ENCODE measurements at places on chromosomes 1 and 21.

DNA sequence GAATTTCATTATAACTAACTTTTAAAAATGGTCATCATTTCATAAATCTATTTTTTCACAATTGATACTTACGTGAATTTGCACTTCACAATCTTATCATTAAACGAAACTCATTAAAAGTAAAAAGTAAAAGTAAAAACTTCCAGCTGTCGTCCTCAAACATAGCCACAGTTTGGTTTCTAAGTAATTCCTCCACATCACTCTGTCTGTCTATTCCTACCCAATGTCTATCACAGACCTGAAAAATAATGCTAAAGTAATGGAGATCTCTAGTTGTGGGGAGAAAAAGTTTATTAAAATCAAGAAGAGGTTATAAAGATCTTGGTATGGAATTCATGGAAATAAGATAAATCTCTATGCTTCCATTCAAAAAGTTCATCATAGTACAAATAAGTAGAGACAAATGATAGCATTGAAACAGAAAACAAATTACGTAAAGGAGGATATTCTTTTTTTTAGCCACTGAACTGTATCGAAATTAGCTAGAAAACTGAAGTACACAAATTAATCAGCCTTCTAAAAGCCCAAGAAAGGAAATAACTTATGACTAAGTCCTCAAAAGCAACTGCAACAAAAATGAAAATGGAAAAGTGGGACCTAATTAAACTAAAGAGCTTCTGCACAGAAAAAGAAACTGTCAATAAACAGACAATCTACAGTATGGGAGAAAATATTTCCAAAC is 148.6 kb downstream of the TIAM1 start:
- no peak for DNase-seq

- no peak for DNase-seq
Measured at GRCh38 chr1:217348960-217349664, 281.8 kb downstream of the GPATCH2 start.

DNA sequence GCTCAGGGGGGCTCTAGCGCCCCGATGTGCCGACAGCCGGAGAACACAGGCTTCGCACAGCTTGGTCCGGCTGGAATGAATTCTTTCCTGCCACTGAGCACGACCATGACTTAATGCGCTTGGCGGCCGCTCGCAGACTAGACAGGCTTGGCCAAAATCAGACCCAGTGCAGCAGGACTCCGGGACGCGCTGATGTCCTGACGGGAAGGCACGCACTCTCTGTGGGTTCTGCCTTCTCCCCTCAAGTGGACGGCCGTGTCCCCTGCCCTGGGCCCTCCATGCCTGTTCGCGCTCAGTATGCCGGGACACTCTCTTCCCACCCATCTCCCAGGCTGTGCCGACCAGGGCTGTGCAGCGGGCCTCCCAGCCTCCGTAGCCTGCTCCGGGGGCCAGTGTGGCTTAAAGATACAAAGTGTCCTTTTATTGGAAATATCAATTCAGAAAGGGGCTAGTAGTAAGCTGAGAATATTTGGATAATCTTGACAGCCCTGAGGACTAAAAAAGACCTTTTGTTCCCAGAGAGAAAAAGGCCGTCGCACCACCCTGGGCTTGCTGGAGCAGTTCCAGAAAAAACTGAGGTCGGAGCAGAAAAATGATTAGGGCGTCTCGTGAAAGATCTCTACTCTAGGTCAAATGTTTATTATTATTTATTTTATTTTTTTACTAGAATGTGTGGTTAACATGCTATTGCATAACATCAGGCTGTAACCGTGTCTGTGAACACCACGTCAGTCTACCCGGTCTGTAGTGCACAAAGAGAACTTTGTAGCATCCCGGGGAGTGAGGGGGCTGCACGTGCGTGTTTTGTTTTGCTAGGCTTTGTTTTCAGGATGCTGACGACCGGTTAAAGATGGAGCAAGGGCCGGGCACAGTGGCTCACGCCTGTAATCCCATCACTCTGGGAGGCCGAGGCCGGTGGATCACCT is 88.1 kb upstream of the ARHGEF16 start:
- DNase-seq, result no peak

DNA sequence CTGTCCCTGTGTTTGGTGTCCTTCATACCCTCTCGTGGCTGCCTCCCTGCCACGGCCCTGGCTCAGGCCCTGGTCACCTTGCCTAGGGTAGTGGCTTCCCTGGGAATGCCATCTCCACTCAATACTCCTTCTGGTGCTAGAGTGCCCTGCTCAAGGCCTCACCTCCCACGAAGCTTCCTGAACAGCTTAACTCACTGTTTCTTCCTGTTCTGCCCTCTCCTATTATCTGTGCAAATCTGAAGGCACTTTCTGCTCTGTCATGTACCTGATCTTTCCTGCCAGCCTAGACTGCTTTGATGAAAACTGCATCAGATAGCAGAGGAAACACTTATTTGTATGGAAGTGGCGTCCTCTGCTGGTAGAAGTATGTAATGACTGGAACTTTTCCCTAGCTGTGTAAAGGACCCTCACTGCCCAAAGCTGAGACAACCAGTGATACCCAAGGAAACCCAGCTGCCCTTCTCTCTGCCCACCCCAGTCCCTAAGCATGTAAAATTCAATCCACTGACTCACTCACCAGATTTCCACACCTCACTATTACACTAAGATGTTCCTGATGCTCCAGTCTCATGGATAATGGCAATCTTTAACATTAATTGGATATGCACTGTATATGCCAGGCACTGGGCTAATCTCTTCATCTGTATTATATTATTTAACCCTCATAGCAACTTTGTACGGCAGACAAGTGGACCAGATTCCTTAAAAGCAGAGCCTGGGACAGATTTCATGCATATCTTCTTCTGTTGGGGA is 36.2 kb upstream of the BTG2 start:
- no peak for DNase-seq

- DNase-seq, result peak; percentile 93
Measured at GRCh38 chr1:214551436-214552173, at the start of gene PTPN14. PTPN14 (minus strand) TSS chr1:214551602; CDS start chr1:214464803, 86,799 bp downstream.

DNA sequence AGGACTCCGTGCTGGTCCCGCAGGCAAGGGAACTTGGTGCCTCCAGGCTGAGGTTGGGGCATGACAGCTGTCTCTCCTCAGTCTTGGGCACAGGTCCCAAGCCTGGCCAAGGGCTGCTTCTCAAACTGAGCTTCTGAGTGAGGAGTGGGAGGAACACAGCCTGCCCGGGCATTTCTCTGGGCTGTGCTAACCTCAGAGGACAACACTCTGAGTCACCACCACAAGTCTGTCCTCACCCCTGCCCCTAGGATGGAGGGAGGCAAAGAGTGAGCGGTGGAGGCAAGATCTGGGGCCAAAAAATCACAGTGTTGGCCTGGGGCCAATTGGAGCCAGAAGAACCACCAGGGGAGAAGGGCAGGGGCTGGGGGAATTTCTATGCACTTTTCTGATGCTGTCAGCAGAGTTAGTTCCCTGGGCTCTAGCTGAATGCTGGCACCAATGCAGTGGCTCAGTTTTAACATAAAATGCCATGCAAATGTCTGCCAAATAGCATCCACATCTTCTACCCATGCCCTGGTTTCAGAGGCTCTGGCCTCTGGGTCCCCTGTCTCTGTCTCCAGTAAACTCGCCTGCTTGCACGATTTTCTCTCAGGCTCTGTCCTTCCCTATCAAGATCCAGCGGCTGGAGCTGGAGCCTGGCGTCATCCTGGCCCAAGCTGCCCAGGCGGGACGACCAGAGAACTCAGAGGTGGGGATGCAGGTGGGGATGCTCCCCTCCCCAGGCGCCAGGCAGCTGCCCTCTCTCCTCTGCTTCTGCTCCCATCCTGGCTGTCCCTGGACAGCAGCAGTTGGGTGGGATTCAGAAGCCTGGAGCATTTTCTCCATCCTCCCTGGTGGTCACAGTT is 11.0 kb upstream of the CDK18 start:
- DNase-seq, result no peak

- no peak for DNase-seq
Measured at GRCh38 chr1:186094172-186094571, 280.9 kb downstream of the TPR start.

DNA sequence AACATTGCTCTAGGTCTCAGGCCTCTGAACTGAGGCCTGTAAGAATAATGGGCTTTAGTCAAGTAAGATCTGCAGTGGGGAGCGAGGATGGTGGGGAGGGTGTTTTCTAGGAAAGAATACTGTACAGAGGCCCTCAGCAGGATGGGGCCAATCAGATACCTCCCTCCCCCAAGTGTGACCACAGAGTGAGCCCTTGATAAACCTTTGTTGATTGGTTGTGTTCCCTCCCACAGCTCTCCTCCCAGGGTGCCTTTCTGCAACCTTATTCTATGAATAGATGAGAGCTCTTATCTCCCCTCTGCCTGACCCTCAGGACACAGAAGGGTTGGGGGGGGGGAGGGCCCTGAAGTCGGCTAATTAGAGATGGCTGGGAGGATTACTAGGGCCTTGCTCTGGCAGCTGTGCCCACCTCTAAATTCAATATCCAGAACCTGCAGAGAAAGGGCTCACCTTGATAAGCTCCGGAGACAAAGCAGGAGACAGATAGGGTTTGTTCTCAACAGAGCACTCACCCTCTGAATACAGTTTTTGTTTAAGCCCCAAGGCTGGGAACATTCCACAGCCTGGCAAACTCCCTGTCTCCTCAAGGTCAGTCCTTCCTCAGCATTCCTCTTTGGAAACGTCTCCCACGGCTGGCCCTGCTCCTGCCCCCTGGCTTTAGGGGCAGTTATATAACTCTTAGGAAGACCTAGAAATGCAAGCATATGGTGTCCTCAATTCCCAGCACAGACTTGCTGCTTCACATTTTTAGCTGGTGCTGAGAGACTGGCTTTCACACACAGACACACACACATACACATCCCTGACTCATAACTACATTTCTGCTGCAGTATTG is 42.9 kb downstream of the ATP1A1 start:
- DNase-seq, result no peak

DNA sequence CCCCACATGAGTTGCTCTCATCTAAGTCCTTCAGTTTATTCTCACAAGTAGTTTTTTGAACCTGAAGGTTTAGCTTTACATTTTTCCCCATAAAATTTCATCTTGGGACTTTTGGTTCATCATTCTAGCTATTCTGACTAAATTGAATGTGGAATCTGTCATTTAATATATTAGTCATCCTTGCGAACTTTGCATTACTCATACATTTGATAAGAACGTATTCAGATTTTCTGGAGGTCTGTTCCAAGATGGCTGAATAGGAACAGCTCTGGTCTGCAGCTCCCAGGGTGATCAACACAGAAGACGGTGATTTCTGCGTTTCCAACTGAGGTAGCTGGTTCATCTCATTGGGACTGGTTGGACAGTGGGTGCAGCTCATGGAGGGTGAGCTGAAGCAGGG is 59.8 kb upstream of the CSF1 start:
- no peak for DNase-seq
